ENCODE measurements at places on chromosomes 12 and 14. TPM values are rescaled to one million over a fixed set of nuclear protein-coding genes. Genes with fewer than 3 reads are reported as not detected.

Gene CYP27B1
- not detected for total RNA-seq

GRCh38 chr14:61678975-61679374 is 16.3 kb upstream of the HIF1A start:
- no peak for DNase-seq

DNA sequence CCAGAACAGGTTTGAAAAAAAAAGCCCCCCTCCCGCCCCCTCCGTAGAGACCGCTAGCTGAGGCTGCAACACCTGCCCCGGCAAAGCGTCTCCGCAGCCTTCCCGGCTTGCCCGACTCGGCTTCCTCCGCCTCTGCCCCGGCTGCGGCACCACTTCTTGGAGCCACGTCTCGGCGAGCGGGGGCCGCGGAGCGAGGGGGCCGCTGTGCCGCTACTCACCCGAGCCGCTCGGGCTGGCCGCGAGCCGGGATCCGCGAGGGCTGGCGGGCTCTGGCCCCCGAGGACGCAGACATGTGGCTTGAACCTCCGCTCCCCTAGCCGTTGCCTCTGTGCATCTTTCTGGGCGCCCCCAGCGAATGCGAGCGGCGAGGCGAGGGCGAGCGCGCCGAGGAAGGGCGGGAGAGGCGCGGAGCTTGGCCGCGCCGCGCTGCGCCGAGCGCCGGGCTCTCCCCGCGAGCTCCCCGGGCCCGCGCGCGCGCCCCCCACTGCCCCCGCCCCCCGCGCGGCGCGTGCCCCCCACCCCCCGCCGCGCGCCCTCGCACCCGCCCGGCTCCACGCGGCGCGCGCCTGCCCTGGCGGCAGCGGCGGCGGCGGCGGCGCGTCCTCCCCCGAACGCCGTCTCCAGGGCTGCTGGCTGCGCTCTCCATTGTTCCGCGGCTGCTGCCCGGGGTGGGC is 249.5 kb downstream of the APAF1 start:
- no peak for DNase-seq

GRCh38 chr12:24012528-24012927 is 63.1 kb upstream of the SOX5 start:
- no peak for DNase-seq
